Activated CD8-positive, alpha-beta memory T cell treated with anti-CD3 and anti-CD28 coated beads, Interleukin-2, amount 50 U/mL, for 4 hours (primary cell): ENCODE measurements at places on chromosomes 6 and 20.

DNA sequence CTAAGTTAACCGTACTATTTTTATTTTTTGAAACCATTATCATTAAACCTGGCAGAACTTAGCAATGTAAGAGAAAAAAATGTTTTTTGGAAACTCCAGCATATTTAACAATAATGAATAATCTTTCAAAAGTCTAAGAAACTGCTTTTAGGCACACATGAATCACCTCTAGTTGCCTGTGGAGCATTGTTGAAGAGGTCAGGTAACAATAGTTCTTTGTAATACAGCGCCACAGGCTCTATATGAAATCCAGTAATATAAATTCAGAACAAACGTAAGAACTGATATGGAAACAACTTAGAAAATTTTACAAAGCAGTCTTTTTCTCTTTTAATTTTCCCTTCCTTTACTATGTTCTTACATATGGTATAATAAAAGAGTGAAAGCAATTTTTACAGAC lies 10.3 kb downstream of the LYRM4 start:
- no peak for DNase-seq

GRCh38 chr6:142712231-142712630 lies 232.7 kb downstream of the HIVEP2 start:
- DNase-seq, result no peak

- DNase-seq, result no peak
These were observed 64.2 kb downstream of the GJA1 start for GRCh38 chr6:121499666-121500065.

DNA sequence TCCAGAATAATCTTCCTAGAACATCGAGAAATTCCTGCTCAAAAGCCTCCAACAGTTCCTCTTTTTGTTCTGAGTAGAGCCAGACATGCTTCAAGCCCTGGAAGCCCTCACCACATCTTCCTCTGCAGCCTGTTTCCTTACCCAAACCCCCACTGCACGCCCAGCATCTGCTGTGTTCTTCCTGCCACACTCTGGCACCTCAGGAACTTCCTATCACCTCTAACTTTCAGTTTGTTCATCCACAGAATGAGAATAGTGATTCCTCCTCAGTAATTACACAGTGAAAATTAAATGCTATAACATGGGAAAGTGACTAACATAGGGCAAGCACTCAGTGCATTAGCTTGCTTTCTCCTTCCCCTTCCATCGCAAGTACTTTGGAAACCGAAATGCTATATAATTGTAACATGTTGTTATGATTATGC lies 26.3 kb downstream of the C6orf89 start:
- no peak for DNase-seq
